ENCODE measurements at places on chromosomes 4 and X. TPM values are rescaled to one million over a fixed set of nuclear protein-coding genes. Genes with fewer than 3 reads are reported as not detected.

- no peak for DNase-seq
Measured at GRCh38 chrX:38732866-38733265, 68.4 kb upstream of the MID1IP1 start.

- no peak for DNase-seq
Measured at GRCh38 chrX:148412006-148412405, 88.4 kb upstream of the AFF2 start.

Gene PDCL2
- total RNA-seq, result not detected

GRCh38 chrX:148284056-148284455 lies 216.4 kb upstream of the AFF2 start:
- DNase-seq, result no peak

DNA sequence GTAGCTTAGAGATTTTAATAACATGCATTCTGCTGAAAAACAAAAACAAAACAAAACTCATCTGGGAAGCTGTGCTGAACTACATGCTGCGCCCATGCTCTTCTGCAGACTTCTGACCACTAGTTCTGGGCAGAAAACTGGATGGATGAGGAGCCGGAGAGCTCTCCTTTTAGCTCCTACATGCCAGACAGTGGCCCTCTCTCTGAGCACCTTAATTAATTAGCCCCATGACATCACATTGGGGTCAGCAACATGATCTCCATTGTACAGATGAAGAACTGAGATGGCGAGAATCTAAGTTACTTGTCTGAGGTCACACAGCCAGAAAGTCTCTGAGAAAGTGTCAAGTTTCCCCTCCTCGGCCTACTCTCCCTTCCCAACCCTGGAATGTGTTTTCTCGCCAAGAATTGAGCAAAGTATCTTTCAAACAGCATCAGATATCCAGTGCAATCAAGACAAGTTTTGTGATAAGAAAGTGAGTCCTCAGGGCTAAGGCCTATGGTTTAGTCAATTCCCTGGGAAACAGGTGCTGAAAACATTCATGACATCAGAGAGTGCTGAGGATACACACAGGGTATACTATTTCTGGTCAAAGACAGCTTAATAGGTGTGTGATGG lies 21.6 kb downstream of the SCD5 start:
- no peak for DNase-seq

GRCh38 chrX:32987142-32987541 lies 224.2 kb downstream of the DMD start:
- DNase-seq, result no peak

DNA sequence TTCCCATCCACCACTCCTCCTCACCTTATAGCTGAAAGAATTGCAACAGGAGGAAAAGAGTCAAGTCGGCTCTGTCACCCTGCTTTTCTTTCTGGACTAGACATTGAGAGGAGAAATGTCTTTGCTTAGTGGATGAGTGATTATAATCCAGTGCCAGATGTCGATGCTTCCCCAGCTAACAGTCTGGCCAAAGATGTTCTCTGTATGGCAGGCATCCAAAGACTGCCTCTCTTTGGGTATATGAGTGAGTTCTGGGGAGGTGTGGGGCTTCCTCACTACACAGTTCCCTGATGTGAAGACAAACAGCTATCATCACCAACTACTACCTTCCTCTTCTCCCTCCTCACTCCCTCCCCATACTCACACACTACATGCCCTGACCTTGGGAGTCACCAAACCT lies 90.9 kb downstream of the COMMD8 start:
- no peak for DNase-seq

Gene TMEM33
- total RNA-seq, result 74.7 TPM

DNA sequence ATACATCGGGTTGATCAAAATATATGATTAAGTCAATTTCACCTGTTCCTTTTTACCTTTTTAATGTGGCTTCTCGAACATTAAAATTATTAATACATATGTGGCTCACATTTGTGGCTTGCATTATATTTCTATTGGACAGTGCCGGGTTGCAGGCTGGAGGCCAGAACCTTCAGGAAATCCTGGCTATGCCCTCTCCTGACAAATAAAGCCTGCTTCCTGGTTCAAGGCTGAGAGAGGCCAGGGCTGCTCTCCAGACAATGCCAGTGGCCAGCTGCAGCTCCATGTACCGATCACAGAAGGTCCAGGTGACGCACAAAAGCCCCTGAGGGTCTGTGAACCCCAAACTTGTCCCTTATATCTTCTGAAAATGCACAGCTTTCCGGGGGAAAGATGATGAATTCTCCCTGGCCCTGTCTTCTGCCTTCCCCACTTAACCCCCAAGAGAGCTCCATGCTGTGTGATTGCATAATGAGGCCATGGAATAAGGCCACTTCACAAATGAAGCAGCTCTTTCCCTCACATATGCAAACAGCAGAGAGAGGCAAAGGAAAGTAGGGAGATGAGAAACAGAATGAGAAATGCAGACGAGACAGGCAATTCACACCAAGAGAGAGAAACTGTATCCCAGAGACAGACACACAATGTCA lies 241.2 kb downstream of the BCOR start:
- no peak for DNase-seq

Gene PCDH18
- 65.7 TPM for total RNA-seq

DNA sequence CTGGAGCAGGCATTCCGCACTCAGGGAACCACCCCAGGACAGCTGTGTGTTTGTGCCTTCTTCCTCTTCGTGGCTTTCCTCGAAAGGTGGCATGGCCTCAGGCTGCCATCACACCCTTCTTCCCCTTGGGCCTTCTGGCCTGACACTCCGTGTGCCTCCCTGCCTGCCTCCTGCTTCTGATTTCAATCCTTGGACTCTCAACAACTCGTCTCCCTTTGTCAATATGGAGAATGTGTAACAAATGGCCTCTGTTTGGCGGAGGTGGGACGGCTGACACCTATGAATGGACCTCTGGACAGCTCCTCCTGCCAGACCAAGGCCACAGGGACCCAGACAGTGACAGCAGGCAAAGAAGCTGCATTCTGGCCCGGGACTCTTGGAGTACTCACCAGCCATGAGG lies 137.0 kb downstream of the ENPP6 start:
- no peak for DNase-seq

Gene PAGE2B
- not detected for total RNA-seq

GRCh38 chrX:132940727-132941327 lies 17.6 kb downstream of the HS6ST2 start:
- no peak for DNase-seq

Gene PQBP1
- total RNA-seq, result 101 TPM

DNA sequence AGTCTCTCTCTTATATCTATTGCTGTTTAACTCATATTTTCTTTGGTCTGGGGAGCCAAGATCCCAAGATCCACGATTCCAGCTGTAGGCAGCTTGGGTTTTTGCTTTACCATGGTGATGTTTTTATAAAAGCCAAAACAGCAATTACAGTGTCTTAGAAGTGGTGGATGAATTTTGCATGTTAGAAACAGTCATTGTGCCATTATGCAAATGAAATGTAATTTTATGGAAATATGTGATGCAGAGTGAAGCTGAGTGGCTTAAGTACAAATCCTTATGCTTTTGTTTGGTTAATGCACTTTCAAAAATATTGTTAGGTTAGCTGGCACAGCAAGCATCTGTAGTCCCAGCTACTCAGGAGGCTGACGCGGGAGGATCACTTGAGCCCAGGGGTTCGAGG lies 32.8 kb upstream of the PTTG2 start:
- no peak for DNase-seq

DNA sequence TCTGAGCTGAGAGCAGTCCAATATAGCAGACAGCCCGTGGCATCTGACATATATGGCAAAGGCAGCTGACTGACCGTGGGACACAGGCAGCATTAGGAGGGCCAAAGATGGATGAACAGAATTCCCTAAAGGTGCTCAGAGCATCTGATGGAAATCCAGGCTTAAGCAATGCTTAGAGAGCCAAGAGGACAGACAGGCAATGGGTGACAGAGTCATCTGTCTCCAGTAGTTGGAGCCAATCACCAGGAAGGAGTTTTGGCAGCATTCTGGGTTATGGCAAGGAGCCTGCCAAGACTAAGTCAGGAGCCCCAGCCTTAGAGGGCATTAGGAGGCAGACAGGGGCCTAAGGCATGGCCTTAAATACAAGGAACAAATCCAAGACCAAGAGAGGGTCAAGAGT lies 153.3 kb upstream of the USP9X start:
- DNase-seq, result no peak

GRCh38 chrX:107677501-107677901 lies 49.2 kb downstream of the PRPS1 start:
- DNase-seq, result no peak

Gene CABS1
- total RNA-seq, result not detected

DNA sequence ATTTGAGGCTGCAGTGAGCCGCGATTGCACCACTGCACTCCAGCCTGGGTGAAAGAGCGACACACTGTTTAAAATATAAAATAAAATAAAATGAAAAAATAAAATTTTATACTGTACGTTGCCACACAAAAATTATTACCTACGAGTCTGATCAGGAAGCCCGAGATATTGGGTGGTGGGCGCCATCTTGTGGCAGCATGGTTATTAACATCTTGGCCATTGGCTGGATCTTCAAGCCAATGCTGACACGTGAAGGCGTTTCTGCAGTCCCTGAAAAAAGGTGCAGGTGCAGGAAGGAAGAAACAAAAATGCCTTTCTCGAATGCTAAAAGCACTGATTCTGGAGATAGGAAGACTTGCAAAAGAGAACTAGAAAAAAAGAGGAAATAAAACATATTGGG lies 4.9 kb upstream of the TLR8 start:
- DNase-seq, result peak; percentile 59

- DNase-seq, result no peak
Measured at GRCh38 chr4:119785963-119786362, 157.4 kb upstream of the PDE5A start.

DNA sequence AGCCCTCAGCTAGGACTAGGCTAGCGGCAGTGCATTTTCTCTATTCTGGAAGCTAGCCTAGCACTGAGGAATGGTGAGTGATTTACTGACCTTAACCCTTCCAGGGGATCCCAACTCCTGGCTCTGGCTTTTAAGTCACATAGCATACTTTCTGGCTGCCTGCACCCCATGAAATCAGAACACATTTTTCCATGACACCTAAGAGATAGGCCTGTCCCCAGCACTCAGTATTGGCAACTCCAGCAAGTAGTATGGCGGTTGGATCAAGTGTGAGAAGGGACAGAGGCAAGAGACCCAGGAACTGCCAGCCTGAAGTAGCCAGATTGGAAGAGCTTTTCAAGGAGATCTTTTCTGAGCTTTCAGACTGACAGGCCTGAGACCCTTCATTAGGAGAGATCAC lies 8.2 kb downstream of the FGF16 start:
- DNase-seq, result no peak

GRCh38 chrX:118251271-118251670 lies 94.6 kb upstream of the WDR44 start:
- DNase-seq, result no peak

DNA sequence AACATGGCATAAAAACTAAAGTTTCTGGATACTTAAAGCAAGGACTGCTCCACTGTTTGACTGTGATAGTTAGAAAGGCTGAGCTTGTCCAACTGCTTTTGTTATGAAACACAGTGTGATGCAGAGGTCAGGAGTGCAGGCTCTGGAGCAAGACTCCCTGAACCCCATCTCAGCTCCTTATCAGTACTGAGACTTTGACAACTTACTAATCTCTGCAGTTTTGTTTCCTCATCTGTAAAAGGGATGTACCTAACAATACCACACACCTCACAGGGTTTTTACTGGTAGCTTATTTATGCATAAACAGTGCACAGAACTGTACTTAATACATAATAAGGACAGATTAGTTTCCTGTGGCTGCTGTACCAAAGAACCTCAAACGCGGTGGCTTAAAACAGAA lies 804.3 kb downstream of the FSTL5 start:
- no peak for DNase-seq

GRCh38 chr4:120921456-120922380 lies 808 bp downstream of the PRDM5 start:
- peak; percentile 46 for DNase-seq

- peak; percentile 6 for DNase-seq
Measured at GRCh38 chr4:87005690-87006425, 71.0 kb downstream of the AFF1 start.

DNA sequence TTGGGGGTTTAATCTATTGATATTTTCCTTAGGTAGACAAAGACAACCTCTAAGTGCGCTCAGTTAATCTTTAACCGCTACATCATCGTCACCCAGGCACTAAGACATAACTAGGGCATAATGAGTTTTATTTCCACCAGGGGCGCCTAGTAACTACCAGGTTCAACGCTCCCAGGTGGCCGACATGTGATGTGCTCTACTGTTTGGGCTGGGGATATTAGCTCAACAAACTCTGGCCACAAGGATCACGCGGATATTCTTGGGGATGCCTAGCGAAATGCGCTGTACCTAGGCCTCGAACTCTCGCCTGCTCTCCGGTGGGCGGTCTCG lies 915 bp upstream of the RAB33B start:
- no peak for DNase-seq

Gene S100G
- total RNA-seq, result not detected

Gene KDR
- 0.12 TPM for total RNA-seq

Gene SLAIN2
- total RNA-seq, result 47.6 TPM

DNA sequence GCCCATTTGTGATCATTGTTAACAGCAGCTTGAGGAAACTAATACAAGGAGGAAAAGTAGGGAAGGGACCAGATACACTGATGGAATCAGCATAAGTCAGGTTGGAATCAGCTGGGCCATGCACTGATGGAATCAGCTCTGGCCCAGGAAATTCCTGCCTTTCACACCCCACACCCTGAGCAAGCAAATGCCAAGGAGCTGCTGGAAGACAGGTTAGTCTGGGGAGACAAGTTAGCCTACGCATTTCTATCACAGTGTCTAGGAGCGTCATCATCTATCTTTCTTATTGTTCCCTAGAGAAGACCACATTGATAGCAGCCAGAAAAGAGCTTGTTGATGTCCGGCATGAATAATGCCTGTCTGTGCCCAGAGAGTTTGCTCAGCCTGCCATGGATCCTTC lies 16.2 kb upstream of the CEP135 start:
- no peak for DNase-seq

Gene UVSSA
- 22.8 TPM for total RNA-seq

Gene ATP8A1
- total RNA-seq, result 11.9 TPM

DNA sequence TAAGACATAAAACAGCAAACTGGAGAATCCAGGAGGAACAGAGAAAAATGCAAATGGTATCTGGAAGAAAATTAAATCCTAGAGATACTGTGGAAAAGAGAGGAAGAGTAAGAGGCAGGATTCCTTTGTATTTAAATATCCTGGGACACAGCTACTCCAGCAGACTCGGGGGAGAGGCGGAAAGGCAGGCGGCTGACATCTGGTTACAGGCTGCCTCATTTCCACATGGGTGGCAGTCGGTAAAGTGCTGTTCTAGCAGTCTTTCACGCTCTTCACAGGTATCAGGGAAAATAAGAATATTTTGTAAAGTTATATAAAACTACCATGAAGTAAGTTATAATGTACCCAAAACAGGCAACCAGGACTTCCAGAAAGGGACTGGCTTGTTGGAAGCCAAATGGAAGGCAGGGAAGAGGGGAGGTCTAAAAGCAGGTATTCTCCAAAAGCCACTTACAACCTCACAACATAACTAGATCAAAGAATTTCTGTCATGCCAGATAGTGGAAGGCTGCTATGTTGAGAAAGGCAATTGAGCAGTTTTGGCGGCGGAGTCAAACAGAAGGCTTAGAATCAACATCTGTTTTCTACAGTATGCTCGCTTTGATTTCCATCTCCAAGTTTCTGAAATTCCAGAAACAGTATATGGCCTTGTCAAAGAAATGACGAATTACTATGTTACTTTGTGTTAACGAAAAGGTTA lies 1.3 kb upstream of the TIGD2 start:
- DNase-seq, result no peak
